ENCODE measurements at places on chromosomes 13 and 19.

DNA sequence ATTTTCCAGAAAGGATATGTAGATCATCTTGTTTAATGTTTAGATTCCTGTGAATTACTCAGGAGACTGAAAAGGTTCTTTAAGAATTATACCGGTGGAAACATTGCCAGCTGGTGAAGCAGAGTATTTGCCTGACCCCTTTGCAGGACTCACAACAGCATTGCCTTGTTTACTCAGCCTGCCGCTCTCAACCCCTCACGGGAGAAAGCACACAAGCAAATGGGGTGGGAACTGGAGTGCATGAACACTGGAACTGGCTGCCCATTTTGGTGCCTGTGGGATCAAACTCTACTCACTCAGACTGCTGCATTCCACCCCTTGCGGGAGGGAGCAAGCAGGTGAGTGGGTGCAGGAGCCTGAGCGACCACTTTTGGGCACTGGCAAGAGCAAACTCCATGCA, 804.7 kb upstream of the SLITRK1 start:
- DNase-seq = no peak

GRCh38 chr13:75770592-75771011, 134.5 kb downstream of the LMO7 start:
- no peak for DNase-seq

DNA sequence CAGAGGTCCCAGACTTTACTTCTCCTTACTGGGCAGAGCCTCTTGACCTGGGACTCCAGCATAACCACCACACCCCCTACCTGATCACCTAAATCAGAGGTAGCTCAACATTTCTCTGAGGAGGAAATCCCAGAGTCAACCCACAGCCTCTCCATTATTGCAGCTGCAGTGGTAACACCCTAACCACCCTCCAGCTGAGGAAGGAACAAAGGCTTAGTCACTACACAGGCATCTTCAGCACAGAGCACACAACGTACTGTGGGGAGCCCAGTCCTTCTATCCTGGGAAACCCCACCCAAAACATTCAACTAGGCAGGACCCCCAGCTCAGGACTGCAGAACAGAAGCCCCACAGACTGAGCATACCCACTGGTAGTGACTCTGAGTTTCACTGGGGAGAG, 824.7 kb upstream of the SLITRK5 start:
- DNase-seq = no peak

DNA sequence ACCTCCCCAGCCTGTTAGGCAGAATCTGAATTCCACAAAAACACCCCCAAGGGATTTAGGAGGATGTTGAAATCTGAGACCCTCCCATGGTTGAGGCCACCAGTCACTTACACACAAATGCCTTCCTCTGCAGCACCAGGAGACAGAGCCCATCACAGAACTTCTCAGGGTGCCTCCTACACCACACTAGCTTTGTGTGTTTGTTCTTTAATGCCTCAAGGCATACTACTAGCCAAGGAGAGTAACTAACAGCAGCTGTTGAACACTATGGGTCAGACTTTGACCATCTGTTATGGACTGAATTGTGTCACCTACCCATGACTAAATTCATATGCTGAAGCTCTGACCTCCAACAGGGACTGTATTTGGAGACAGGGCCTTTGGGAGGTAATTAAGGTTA, 9.5 kb upstream of the MED26 start:
- no peak for DNase-seq

DNA sequence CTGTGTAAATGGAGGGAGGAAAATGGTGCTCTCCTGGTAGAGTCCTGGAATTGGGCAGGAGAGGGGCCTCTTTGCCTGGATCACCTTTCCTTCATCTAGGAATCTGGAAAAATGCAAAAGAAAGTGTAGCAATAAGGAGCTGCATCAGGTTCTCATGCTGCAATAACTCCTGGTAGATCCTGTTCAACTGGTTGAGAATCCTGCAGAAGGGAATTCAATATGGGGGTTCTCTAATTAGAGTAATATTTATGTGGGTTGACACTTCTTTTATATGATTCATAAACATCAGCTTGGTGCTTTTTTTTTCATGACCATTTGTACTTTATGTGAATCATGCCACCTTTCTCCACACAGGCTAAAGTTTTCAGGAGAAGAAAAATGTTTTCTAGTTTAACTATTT, 9.5 kb upstream of the NUDT15 start:
- DNase-seq = no peak

- no peak for DNase-seq
These were observed 27.3 kb upstream of the TPP2 start for GRCh38 chr13:102569488-102569887.

DNA sequence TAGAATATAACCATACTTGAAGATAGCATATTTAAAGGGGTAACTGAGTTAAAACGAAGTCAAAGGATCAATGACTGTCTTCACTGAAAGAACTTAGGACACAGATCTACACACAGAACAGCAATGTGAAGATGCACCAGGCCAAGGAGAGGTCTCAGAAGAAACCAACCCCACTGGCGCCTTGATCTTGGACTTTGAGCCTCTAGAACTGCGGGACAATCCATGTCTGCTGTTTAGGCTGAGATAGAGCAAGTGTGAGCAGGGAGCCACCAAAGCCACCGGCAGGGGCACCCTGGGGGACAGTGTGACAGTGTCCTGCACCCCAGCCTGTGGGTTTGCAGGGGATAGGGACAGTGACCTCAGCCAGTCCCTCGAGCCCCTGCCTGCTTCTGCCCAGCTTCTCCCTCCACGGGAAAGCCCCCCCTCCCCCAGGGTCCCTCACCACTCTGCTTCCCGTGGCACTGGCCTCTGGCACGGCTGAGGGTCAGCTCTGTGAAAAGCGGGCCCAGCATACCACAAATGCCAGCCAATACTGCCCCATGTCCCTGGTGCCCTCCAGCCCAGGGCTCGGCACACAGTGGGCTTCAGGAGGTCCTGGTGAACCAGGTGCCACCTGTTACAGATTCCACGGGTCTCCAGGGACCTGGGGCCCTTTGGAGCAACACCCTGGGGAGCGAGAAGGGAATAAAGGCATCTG, 40.8 kb downstream of the KLF2 start:
- DNase-seq = no peak

Data from right renal cortex interstitium (tissue), 3 donors.